ENCODE measurements at places on chromosomes 3 and 15.

DNA sequence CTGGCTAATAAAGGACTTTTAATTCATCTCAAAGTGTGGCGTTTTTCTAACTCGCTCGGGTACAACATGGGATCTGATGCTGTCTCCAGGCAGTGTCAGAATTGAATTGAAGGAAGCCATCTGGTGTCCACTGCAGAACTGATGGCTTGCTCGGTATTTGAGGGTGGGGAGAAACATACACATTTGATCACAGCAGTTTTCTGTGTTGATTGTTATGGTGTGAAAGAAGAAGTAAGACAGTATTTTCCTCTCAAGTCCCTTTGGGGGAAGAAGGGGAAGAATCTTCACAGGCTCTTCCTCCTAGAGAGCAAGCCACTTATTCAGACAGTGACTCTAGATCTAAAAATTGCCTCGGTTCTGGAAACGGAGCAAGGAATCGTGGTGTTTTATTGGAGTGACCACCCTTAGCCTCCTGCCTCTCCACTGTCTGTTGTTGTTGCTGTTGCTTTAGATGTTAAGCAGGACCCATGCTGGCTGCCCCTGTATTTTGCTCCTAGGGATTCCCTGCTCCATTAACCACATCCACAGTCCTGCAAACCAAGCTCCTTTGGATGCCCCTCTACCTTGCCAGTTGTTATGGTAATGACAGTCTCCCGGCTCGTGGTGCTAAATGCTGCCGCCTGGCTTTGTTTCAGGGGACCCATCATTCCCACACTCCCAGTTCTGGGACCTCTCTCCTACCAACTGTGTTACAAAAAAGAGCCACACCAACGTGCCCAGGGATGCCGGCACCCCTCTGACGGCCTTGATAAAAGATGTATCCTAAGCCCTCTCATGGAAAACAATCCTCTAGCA lies 15.3 kb upstream of the MCCC1 start:
- no peak for DNase-seq

GRCh38 chr3:100913870-100914648 lies 79.2 kb downstream of the ABI3BP start:
- no peak for DNase-seq

DNA sequence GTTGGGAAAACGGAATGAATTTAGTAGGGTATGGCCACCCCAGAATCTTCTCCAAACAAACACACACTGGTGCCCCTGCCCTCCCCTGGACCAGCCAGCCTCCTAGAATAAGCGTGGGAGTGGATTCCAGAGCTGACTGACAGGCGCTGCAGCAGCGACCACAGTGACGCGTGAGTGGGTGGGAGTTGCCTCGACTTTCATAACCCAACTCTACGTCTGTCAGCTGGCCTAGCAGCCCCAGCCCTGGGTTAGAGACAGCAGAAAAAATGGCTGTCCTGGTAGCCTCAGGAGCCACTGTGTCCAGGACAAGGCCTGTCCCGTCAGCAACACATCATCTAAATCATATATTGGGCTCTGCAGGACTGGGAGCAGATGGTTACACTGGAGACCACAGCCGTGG lies 10.0 kb downstream of the PLA2G4B start:
- DNase-seq, result no peak

GRCh38 chr15:31403606-31404005 lies 77.0 kb downstream of the KLF13 start:
- no peak for DNase-seq

DNA sequence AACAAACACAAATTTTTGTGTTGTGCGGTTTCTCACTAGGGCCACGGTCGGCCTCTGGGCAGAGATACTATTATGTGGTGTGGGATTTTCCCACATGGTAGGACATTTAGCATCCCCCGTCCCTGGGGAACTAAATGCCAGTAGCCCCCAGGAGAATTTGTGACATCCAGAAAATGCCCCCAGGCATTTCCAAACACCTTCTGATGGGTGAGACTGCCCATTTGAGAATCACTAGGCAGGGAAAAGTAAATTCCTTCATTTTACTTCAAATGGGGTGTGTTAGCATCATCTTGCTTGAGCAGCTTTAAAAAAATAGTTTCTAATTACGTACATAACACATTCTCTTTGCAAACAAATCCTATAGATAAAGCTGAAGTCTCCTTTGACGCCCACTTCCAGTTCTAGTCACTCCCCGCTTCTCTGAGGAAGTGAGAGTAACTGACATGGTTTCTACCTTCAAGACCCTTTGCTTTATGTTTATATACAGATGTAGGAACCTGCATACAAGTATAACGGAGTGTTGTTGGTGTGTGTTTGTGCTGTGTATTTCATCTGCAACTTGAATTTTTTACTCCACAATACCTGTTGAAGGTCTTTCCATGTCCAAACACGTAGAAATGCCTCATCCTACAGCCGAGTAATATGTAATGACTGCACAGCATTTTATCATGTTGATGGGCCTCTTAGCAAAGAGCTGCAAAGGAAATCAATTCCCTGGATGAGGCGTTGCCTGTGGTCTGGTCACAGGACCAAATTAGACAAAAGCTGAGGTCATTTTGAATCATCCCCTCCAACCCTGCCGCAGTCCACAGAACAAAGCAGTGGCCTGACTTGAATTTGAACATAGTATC lies 31.4 kb upstream of the ZBTB38 start:
- no peak for DNase-seq

DNA sequence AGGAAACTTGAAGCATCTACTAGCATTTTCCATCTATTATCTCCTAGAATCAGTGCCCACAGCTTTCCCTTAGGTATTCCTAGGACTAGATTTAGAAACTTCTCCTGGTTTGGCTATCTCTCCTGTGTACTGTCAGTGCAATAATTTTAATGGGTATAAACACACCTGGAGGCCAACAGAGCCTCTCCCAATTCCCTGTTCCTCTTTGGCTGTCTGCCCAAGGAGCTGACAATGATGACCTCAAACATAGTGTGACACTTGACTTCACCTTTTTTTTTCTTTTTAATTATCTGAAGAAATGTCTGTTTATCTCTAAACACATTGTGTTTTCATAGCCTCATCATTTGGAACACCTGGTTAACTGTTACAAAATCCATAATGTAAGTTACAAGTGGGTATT lies 754.5 kb upstream of the ALCAM start:
- DNase-seq, result no peak

- no peak for DNase-seq
These were observed 59.3 kb downstream of the RYR3 start for GRCh38 chr15:33369941-33370622.

GRCh38 chr3:60424942-60425341 lies 826.3 kb downstream of the FHIT start:
- DNase-seq, result no peak
